Stimulated activated CD8-positive, alpha-beta memory T cell treated with anti-CD3 and anti-CD28 coated beads, Interleukin-7, amount 100 ng/mL, for 4 hours (primary cell): ENCODE measurements at places on chromosomes 6 and 20.

GRCh38 chr20:3014179-3014578 lies 29.2 kb upstream of the GNRH2 start:
- no peak for DNase-seq

GRCh38 chr20:62182469-62183425 lies at the start of gene MTG2:
MTG2 (plus strand) TSS chr20:62183028; CDS start chr20:62193421, 10,393 bp downstream.
- peak; percentile 88 for DNase-seq

GRCh38 chr6:37492236-37492972 lies 7.3 kb downstream of the CCDC167 start:
- no peak for DNase-seq

DNA sequence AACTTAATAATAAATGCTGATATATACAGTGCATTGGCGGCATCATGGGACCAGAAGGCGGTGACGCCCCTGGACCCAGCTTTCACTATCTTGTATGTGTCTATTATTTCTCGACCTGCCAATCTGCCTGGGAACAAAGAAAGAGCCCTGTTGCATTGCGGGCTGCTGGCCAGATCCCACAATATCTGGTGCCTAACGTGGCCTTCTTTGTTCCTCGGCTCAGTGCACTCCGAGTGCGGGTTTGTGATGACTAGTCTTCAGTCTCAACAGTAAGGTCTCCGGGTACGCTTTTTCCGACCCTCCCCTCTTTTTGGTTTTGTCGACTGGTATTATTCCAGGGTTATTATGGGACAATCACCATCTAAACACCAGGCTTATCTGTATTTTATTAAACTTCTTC lies 291.5 kb downstream of the TBC1D32 start:
- no peak for DNase-seq

DNA sequence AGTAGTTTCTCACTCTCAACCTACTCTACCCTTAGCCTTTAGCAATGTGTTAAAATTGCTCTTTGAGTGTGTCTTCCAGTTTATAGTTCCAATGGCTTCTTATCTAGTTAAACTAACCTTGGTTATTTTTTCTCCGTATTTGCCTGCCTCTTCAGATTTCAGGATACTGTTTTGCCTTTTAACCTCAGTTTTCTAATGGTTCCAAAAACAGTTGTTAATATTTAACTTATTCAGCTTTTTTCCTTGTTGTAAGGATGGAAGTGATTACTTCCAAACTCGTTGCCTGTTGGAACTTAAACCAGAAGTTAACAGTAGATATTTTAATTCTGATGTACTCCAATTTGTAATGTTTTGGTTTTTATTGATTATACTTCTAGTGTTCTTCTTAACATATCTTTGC lies 1574.9 kb downstream of the HACE1 start:
- no peak for DNase-seq

DNA sequence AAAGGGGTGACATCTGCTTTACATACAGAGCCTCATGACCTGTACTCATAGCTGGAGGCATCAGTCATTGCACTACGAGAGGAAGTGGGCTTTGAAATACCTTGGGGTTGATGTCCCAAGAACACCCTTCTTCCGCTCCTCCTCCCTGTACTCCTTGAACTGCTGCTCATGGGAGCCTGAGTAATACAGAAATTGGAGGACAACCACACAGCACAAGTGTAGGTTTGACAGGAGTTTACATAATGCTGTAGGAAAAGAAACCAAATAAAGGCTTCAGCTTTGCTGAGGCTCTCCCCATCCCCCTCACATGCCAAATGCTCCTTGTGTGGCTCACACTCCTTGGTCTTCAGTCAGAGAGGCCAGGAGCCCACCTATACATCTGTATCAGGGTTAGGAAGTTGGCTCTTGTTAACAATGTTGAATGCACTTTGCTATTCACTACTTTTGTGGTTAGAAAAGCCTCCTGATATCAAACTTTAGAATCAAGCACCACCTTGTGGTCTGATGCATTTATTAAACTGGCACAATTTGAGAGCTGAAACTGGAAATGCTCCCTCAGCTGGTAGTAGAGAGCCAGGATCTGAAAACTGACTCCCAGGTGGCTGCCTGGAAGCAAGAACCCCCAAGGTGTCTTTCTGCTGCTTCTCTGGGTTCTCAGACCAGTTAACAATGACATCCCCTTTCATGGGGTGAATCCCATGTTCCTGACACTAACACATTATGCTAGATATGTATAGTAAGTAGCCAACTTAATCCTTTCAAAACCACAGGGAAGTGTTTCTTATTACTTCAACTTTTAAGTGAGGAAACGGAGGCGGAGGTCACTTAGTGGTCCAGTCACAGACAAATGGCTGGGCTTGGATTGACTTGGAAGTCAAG lies 56.2 kb upstream of the EDN1 start:
- no peak for DNase-seq

DNA sequence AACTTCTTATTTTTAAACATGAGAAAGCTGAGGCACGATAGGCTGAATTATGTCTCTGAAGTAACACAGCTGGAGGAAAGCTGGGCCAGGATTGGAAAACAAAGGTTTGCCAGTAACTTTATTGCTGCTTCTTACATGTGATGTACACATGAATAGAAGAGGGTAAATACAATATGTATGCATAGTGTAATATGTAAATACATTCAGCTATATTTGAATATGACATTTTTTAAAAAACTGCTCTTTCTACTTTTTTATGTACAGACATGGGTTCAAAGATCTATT lies 90.2 kb downstream of the ADTRP start:
- DNase-seq, result no peak

DNA sequence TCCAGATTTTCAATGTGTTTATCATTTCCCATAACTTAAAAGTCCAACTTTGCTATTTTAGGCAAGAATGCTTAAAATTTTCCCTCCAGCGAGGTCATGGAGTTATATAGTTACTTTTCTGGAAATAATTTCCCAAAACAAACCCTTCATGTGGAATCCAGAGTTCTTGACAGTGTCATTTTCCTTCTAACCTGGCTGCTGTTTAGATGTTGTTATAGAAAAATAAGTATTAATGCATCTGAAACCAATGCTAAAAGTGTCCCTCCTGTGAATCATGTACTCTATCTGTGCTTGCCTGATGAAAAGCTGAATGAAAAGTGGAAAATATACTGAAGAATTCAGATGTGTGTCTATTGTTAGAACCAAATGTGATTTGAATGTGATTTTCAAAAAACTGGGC lies 245.3 kb upstream of the HSF2 start:
- no peak for DNase-seq

GRCh38 chr6:39251406-39251805 lies 22.1 kb upstream of the KCNK5 start:
- DNase-seq, result no peak

- DNase-seq, result no peak
Measured at GRCh38 chr20:23917024-23917725, 37.6 kb upstream of the CST5 start.

DNA sequence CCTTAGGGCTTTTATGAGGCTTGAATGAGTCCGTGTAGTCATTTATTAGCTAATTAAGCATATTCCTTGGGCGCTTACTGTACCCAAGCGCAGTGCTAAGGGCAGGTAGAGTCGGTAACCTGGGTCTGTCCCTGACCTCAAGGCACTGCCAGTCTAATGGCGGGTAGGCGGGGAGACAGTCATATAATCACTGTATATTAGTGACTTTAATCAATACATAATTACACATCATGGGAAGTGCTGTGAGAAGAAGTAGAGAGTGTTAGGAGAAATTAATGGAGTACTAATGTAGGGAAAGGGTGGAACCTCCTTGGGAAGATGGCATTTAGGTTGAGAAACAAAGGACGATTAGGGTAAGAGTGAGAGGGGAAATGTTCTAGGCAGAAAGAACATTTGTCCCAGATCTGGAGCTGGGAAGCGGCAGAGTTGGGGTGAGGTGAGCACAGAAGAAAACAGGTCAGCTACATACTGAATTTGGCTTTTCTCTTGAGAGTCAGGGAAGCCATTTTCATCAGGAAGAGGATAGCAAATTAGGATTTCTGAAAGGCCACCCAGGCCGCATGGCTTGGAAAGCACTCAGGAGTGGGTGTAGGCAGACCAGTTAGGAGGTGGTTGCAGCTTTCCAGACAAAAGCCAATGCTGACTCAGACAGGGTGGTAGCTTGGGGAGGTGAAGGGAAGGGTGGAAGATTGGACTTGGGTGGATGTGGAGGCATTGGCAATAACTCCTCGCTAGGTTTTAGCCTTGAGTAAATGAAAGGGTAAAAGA lies 954 bp upstream of the BLCAP start:
- no peak for DNase-seq

- DNase-seq, result peak; percentile 29
Measured at GRCh38 chr6:127302728-127303660, 36.3 kb downstream of the RNF146 start.

DNA sequence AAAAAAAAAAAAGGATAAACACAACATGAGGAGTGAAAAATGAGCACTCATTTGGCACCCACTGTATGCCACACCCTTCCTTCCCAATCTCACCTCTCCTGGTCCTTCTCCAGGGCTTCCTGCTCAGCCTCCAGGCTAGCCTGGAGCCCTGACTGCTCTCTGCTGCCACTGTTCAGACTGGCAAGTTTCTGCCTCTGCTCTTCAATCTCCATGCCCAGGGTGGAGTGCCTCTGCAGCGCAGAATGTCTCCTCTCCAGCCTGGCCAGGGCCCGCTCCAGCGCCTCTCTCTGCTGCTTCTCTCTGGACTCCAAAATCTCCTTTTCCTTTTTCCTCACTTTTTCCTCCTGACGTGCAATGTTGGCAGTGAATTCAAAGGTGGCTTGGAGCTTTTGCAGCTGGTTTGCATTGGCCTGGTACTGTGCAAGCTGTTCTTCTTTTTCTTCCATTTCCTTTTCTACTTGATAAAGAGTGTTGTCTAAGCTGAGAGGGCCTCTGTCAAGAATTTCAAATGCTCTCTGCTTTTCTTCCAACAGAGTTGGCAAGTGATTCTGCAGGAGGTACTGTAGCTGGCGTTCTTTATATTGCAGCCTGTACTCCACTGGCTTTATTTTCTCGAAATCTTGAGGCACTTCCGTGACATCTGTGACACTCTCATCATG lies 194.4 kb downstream of the KIF16B start:
- DNase-seq, result no peak

DNA sequence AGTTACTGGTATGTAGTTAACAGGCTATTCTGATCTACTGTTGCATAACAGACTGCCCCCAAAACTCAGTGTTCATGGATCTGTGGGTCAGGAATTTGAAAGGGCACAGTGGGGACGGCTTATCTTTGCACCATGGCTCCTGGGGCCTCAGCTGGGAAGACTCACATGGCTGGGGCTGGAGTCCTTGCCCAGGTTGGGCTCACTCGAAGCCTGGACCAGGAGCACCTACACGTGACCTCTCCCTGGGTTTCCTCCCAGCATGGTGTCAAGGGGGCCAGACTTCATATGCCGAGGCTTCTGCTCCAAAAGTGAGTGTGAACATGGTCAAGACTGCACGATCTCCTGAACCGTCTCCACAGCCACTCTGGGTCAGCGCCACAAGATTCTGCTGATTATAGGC lies 11.7 kb downstream of the SYNDIG1 start:
- DNase-seq, result no peak

GRCh38 chr6:169868458-169868857 lies 117.0 kb downstream of the ERMARD start:
- peak; percentile 24 for DNase-seq

DNA sequence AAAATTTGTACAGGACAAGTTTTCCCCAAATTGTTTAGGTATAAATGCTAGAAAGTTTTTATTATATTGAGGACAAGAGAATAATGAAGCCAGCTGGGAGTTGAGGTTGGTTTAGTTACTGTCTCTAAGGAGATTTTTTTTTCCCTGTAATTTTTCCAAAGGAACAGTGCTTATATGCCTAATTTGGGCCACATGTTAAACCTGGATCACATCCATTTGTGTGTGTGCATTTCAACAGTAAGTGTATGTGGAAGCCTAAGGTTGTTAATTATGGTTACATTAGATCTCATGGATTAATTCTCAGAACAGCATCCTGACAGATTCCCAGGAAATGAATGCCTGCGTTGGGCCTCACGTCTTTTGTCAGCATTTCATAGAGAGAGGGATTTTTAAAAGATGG lies 4.5 kb downstream of the IGF2R start:
- no peak for DNase-seq

DNA sequence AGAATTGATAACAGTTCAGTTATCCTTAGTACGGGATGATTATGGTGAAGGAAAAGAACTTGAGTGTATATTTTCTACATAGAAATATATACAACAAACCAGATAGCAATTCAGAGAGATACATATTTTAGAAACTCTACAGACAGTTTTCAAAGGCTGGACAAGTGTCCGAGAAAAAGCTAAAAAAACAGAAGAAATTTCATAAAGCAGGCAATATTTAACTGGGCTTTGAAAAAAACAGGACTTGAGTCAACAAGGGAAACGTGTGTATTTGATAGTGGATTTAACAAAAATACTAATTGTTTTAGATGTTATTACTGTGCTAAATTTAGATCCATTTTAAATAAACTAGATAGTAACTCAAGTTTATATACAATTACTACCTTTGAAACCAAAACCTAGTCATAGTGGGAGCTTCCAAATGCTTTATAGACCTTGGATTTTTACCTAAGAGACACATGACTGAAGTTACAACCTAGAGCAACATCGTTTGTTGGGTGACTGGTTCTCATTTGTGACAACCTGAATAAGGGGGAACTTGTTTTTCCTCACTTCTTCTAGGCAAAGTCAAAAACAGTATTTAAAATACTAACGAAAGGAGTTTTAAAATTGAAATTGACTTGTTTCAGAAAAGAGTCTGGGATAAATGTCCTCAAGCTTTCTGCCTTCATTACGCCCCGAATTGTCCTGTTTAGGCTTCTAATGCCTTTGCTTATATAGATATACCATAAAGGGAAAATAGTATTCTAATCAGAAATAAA lies 116.7 kb upstream of the PRSS16 start:
- no peak for DNase-seq

DNA sequence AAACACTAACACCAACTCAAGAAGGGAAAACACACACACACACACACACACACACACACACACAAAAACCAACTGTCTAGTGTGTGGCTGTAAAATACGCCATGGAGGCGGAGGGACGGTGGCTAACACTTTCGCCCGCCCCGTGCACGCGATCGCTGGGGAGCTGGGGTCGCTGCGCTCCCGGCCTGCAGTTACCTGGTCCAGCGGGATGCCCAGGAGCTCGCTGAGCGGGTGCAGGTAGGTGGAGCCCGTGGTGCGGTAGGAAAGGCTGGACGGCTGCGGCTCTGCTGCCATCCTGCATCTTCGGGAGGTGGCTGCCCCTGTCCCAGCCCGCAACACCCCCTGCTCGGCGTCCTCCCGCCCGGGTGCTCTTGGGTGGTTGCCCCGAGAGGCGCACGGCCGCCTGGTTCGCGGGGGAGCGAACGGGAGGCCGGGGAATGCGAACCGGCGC lies 303 bp downstream of the MBOAT1 start:
- DNase-seq, result peak; percentile 16

- DNase-seq, result peak; percentile 66
Measured at GRCh38 chr6:143806282-143807102, 36.6 kb upstream of the LTV1 start.

GRCh38 chr6:158536891-158537798 lies 22.7 kb upstream of the TMEM181 start:
- no peak for DNase-seq

- no peak for DNase-seq
Measured at GRCh38 chr6:91812596-91813274, 1225.9 kb upstream of the MAP3K7 start.
